G401 (cell line): ENCODE measurements at places on chromosomes 7 and 10. TPM values are rescaled to one million over a fixed set of nuclear protein-coding genes. Genes with fewer than 3 reads are reported as not detected.

DNA sequence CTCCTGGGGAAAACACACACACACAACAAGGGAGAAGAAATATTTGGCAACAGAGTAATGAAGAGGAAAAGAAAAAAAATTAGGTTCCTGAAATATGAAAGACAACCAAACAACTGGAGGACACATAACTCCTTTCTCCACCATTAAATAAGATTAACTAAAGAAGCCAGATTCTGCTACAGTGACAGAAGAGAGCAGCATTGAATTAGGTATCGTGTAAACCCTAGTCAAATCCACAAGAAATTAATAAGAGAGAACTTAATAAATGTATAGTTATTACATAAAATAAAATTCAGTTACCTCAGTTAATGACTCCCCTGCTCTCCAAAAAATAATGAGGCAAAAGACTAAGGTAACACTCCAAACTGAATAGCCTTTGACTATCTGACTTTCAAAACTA, 306.7 kb downstream of the CRPPA start:
- no peak for DNase-seq

GRCh38 chr7:98674461-98674860, 57.4 kb downstream of the NPTX2 start:
- no peak for DNase-seq

MYOF gene
- total RNA-seq = 71.6 and 72.7 TPM in 2 replicates

DNA sequence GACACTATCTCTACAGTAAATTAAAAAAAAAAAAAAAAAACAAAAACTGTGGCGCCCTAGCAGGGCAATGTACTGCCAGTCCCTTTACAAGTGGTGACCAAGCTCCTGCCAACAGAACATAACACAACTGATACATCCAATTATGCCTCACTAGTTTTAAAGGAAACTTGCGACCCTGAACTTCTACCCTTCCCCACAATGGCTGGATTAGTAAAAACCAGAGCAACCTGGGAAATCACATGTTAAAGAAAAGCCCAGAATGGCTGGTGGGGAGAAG, 16.5 kb downstream of the ATE1 start:
- DNase-seq = no peak

DNA sequence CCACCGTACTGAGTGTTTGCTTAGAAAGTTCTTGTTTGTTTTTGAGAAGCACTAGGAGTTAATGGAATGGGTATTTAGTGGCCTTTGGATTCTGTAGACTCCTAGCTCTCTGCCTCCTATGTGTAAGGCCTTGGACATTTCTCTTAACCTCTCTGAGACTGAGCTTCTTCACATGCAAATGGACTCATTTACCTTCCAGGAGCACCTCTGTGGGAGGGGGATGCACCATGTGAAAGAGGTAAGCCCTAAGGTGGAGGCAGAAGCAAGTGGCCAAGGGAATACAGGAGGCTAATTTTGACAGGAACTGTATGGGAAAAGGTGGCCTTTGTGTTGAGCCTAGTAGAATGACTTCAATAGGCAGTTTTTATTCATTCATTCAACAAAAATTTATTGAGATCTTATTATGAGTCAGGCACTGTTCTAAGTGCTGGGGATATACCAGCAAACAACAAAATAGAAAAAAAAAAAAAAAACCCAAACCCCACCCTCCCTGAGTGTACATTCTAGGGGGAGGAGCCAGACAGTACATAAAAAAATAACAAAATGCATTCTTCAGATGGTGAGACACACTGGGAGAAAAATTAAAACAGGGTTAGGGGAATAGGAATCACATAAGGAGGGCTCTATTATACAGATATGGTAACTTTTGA, 9.2 kb upstream of the EPHA1 start:
- DNase-seq = no peak

GRCh38 chr7:2670720-2671391, 17.1 kb upstream of the AMZ1 start:
- DNase-seq = peak; percentile 51

ELN gene
- total RNA-seq = 0.20 TPM in 1 of 2 replicates, not detected in the other

DNA sequence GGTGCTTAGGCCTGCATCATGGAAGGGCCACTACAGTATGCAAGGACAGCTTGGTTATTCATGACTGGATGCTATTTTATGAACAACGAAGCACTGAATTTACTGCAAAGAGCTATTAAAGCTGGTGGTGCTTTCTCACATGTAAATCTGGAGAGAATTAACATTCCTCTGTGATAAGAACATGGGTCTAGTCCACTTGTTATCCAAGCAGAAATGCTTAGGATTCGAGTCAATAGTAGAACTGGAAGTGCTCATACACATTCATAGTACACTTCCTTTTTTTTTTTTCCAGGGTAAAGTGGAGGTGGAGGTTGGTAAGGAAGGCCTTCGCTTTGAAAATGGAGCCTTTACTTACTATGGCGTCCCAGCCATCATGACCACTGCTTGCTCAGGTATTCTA, 35.0 kb downstream of the CNNM1 start:
- DNase-seq = no peak

DNA sequence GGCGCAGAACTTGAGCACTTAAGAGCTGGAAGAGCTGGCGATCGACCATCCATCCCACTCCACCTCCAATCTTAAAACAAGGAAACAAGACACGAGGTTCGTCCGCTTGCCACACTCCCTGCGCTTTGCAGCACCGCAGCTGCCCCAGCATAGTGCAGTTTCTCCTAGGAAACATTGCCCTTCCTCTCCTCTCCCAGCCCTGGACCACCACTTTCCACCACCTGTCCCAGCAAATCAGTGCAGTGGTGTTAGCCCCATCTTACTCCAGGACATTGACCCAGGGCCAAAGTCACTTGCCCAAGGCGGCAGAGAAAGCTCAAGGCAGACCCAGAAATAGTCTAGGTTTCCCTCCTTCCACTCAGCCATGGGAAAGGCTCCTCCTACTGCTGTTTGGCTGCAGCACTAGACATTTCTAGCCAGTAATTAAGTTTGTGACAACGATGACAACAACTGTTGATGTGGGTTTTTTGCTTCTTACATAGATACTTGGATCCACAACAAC, 1.5 kb upstream of the PARD3 start:
- no peak for DNase-seq

- DNase-seq = no peak
Measured at GRCh38 chr10:94496010-94496409, 49.6 kb upstream of the HELLS start.

DNA sequence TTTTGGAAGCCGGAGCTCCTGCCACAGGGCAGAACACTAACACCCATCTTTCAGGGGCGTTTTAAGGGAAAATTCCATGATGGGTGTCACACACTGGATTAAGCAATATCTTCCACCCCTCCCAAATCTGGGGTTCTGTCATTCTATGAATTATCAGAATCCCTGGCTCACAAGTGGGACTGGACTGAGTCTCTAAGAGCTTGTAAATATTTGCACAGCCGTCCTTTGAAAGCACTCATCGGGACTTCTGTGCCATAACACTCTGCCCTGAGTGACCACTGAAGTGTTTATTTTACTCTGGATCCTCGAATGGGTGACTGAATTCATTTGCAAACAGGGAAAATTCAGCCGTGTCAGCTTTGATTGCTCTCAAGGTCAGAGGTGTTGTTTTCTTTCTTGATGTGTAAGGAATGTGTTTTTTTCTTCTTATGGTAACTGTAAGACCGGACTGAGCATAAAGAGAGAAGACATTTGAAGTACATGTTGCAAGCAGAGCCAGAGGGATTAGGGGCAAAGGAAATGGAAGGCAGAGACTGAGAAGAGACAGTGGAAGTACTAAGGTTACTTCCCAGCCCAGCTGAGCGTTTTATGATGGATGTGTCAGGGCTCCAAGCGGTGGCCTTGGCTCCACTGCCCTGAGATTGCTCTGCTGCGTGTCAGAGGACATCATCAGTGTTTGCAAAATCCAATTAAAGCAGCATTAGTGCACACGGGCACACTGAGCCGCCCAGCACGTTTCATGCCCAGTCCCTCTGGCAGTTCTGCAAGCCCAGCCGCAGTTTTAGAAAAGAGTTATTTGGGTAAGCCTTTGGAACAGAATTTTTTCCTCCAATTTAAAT, 17.7 kb upstream of the GTPBP4 start:
- peak; percentile 67 for DNase-seq

SPDYE5 gene
- total RNA-seq = not detected in 2 replicates

DNA sequence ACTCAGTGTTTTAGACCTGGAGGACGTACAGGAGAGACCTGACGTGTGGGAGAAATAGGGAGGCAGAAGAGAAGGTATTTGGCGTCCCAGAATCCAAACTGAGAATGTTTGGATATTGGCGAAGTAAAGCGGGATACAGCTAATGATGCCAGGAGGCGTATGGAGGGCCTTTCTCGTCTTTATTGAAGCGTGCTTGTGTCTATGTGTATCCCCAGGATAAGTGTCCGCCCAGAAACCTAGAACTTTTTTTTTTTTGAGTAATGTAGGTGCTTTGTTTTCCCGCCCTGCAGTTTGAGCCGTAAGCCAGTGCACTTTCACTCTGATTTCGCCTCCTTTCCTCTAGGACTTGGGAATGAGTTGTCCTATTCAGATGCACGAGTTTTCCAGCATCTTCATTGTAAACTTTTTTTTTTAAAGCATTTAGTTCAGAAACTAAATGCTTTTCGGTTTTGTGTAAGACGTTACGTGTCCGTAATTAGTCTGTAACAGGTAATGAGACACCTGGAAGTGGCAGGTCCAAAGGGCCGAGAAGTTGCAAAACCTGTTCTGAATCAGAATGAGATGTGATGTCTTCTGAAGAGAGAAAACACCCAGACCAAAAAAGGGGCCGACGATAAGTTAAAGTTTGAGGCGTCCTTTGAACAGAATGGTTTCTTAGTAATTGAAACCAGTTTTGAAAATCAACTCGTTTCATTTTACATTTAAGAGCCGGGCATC, 746 bp downstream of the ARL5B start:
- DNase-seq = peak; percentile 55

DNA sequence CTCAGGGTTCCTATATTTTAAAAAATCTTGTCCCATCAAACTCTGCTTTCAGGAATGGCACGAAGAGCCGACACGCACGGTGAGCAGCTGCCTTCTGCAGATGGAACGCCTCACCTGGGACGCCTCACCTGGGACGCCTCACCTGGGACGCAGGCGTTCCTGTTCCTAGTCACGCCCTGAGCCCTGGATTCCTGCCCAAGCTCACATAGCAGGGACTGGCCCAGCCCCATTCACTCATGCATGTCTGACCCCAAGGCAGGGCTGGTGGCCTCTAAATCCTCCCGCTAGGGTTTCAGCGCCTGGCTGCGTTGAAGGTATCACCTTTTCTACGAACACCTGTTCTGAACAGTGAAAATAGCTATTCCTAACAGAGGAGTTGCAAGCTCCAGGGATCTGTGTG, 49.8 kb downstream of the CARD11 start:
- DNase-seq = no peak
